ENCODE measurements at places on chromosomes 1 and 21.

DNA sequence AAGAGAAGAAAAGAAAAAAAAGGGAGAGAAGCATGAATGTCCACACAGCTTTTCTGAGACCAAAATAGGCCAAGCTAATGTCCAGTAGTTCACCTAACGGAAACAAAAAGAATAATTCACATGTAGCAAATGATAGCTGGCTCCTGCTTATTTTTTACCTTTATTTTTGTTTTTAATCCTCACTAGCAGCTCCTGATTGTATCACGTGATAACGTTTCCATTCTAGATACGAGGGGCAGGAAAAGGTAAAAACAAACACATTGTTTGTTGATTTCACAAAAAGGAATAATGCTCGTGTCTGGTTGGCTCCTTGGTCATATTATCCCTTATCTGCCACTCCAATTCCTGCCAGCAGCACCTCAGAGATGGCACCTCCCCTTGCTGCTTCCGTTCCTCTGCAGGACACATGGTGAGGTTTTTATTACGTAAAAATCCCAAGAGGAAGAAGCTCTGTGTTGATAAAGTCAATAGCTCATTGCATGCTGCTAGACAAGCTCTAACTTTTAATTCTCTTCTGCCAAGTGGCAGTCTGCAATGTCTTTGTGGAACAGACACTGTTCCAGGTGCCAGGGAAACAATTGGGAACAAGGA lies 201.7 kb downstream of the CRB1 start:
- no peak for DNase-seq

DNA sequence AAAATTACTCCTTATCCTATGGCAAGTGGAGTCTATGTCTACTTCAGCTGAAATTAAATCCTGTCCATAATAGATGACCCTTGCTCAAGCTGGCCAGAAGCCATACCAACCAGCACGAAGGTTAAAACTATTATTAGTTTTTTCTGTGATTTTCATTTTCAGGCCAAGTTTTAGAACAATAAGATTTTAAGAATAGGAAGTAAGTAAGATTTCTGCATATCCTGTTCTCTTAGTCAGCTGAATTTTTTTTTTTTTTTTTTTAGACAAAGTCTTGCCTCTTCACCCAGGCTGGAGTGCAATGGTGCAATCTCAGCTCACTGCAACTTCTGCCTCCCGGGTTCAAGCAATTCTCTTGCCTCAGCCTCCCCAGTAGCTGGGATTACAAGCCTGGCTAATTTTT lies 6.1 kb upstream of the RBP7 start:
- no peak for DNase-seq

- DNase-seq, result no peak
Observed at GRCh38 chr1:205220421-205220820, 7.3 kb upstream of the TMCC2 start.

DNA sequence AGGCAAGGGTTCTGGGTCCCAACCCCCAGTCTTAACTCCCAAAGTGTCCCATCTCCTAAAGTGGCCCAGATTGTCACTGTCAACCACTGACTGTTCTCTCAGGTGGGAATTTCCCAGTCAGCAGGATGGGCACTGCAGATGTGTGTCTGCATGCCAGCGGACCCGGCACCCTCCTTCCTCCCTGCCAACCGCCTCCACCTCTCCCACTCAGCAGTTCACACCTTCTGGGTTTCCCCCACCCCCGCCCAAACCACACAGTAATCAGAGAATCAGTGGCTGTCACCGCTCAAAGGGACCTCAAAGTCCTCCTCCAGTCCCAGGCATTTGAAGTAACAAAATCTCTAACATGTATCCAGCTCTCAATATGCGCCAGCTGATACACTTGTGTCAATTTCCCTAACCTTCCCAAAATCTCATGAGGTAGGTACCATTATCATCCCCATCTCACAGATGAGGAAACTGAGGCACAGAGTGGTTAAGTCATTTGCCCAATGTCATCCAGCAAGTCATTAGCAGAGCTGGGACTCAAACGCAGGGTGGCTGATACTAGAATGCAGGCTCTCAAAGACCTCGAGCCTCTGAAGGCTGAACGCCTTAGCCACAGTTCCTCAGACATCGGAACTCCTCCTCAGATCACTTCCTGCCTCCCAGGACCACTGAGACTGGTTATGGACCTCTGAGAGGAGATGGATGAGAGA lies 4.8 kb downstream of the RUNX3 start:
- no peak for DNase-seq

GRCh38 chr1:27016376-27016775 lies 3.7 kb upstream of the TENT5B start:
- no peak for DNase-seq

GRCh38 chr1:154745286-154745731 lies 124.8 kb downstream of the KCNN3 start:
- no peak for DNase-seq

GRCh38 chr1:192966073-192966472 lies 93.1 kb downstream of the UCHL5 start:
- no peak for DNase-seq

GRCh38 chr21:26100573-26100972 lies 70.0 kb downstream of the APP start:
- no peak for DNase-seq

DNA sequence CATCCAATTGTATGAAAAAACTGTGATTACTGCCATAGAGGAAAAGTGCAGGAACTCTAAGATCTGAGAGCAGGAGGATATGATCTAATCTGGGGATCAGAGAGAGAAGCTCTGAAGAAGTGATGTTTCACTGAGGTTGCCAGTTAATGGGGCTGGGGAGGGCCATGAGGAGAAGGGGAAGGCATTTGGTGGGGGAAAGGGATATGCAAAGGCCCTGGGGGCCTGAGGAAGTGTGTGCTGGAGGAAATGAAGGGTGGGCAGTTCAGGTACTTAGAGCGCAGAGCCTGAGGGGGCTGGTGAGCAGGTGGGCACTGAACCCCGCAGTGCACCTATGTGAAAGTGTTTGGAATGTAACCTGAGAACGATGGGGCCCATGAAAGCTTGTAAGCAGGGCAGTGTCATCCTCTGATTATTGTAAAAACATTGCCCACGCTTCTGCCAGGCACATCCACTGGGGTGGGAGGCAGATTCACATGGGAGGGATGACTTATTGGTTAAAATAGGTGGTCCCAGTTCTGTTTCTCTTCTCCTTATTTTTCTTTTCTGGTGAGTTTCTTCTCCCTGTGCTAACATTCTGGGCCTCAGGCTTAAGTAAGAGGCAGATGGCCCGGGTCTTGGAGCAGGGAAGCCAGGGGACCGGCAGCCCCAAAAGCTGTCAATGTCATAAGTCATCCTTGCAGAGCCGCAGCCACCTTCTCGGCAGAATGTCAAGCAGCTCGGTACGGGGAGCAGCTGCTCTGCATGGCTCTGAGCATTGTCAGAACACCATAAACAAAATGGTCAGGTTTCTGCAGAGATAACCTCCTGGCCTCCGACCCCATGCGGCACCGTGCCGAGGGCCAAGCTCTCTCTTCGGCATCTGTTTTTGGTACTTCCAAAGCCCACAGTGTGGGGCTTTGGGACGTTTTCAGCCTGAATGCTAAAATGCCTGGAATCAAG lies 492.0 kb upstream of the VAMP3 start:
- DNase-seq, result no peak

DNA sequence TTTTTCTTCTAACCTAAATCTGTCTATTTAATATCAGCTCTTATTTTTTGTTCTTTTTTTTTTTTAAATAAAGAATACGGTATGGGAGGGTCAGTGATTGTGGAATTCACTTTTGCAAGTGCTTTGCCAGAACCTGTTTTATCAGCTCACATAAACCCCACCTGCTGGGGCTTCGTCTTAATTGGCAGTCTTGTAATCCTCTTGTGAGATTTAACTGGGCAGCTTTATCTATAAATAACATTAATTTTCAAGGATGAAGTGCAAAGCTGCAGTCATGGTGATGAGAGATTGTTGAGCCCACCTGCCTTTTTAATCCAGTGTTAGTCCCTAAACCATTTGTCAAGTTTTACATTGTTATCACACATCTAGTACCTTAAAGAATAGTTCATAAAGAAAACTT lies 18.2 kb upstream of the PDC start:
- no peak for DNase-seq

GRCh38 chr21:31597683-31598082 lies 61.8 kb upstream of the SOD1 start:
- no peak for DNase-seq

DNA sequence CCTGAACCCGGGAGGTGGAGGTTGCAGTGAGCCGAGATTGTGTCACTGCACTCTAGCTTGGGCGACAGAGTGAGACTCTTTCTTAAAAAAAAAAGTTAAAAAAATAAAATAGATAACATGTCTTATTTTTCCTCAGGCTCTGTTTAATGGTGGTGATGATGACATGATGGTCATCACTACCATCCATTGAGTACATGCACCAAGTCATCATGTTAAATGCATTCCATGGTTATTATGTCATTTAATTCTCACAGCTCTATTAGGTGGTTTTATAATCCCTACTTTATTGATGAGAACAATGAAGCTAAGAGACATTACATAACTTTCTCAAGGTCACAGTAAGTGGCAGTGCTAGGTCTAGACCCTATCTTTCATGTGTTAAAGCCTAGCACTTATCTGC lies 34.4 kb upstream of the MAB21L3 start:
- no peak for DNase-seq

- no peak for DNase-seq
Observed at GRCh38 chr1:19074902-19075721, 118.6 kb upstream of the IFFO2 start.

DNA sequence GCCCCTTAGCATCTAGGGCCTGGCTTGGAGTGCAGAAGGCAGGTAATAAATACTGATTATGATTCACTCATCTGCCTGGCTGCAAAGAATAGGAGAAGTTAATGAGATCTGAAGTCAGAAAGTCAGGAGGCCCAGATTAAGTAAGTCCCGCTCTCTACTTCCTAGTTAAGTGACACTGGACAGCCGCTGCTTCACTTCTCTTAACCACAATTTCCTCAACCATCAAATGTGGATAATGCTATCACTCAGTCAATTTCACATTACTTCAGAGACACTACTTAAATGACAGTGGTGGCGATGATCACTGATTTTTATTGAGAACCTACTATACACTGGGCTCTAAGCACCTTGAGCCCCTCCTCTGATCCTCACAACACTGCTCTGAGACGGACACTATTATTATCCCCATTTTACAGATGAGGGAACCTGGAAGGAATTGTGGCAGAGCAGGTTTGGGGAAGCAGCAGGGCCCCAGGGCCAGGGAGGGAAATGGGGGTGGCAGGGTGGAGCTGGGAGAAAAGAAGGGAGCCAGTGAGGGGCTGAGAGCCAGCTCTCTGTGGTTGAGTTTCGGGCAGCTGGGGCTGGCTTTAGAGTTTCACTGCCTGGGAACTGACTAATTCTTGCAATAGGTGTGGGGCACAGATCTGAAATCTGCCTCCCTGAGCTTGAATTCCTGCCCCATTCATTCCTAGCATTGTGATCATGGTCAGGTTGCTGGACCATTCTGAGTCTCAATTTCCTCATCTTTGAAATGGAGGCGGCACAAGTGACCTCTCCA lies 2.4 kb upstream of the E2F2 start:
- DNase-seq, result no peak

DNA sequence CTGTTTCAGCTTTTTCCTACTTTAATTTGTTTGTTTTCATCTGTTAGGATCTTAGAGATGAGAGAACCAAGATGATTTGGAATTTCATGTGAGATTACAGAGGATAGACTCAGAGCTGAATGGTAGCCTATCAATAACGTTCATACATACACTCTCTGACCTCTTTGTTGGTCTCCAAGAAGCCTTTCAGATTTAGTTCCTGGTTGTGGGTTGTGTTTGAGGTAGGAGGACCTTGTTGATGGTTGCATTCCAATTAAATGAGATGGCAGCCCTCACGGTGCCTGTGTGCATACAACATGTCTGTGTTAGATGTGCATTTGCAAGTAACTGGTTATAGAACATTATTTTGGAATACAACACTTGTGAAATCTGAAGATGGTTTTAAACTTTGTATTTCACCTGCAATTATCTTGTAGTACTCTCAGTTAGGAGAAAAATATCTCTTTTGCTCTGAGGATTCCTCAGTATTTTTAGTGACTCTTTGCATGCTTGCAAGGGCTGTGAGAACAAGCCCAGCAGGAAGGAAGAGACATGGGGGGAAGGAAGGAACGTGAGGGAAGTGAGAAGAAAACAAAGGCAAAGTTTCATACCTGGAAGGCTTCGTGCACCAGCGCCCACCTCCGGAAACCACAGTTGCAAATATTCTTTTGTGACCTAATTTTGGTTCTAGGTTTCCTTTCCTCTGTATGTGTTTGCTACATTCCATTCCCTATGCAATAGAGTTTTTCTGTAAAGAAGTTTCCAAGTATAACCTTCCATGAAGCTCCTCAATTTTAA lies 291.8 kb downstream of the DISC1 start:
- DNase-seq, result no peak

GRCh38 chr1:8875216-8875861 lies 3.1 kb downstream of the ENO1 start:
- DNase-seq, result no peak

GRCh38 chr1:49125746-49126145 lies 349.1 kb upstream of the BEND5 start:
- DNase-seq, result no peak

DNA sequence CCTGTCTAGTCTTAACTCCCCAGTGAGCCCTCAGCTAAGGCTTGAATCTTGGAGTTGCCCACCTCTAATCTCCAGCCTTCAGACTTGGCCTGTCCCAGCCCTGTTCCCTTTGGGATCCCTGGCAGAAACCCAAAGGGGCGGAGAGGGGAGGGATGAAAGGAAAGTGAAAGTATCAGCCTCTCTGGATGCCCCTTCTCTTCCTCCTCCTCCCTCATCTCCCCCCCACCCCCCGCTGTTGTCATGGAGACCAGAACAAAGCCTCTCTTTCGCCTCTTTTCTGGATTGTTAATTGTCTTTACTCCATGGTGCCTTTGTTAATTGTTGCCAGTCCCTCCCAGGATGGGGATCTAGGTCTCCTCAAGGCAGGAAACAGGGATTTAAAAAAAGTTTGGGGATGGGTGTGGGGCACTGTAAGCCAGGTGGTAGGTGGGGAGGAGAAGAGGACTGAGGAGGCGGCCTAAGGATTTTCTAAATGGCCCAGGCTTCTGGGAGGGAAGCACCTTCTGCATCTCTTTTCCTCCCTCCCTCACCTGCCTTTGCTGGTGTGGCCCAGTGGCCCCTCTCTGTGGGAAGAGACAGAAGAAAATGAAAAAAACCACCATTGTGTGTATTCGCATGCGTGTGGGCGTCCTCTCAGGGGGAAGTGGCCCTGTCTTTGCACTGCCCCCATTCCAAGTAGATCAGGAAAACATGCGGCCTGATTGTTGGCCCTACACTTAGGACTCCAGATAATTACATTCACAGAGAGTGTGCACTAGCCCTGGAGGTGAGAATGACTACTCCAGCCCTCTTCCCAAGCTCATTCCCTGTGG lies 7.5 kb upstream of the SOX13 start:
- DNase-seq, result no peak

GRCh38 chr1:58303841-58304240 lies 242.7 kb downstream of the OMA1 start:
- DNase-seq, result no peak

- DNase-seq, result no peak
Observed at GRCh38 chr1:248843687-248844086, 5.7 kb downstream of the ZNF672 start.

- DNase-seq, result no peak
Observed at GRCh38 chr1:208525417-208525816, 281.2 kb upstream of the PLXNA2 start.

GRCh38 chr1:9106286-9106685 lies 22.6 kb downstream of the GPR157 start:
- no peak for DNase-seq

All from NCI-H2081 treated with DMSO at 0.1 percent for 48 hours (cell line).